CD4-positive, alpha-beta T cell (primary cell): ENCODE measurements at places on chromosomes 11 and 22. TPM values are rescaled to one million over a fixed set of nuclear protein-coding genes. Genes with fewer than 3 reads are reported as not detected.

DNA sequence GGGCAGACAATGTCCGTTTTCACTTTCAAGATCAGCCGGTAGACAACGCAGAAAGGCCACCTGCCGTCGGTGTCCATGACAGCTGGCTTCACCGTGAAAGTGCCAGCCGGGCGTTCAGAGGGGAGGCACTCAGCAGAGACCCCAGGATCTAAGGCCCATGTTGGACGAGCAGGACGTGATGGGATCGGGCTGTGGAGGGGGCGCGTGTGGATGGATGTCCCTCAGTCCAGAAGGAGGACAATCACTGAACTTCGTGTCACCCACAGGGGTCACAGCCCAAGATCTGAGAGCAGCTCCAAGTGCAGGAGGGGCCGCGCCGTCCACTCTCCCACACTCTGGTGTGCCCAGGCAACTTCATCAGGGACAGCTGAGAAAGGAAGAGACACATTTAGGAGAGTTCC is 164.4 kb downstream of the BRD1 start:
- peaks cover 16% of the 10 kb centered on the region for H3K4me1 ChIP-seq
- H3K27ac ChIP-seq, result no peak overlapping the region
- no peak overlapping the region for H3K4me3 ChIP-seq
- DNase-seq, result no peak
- no peaks in the 10 kb centered on the region for H3K36me3 ChIP-seq
- H3K27me3 ChIP-seq, result no peaks in the 10 kb centered on the region

DNA sequence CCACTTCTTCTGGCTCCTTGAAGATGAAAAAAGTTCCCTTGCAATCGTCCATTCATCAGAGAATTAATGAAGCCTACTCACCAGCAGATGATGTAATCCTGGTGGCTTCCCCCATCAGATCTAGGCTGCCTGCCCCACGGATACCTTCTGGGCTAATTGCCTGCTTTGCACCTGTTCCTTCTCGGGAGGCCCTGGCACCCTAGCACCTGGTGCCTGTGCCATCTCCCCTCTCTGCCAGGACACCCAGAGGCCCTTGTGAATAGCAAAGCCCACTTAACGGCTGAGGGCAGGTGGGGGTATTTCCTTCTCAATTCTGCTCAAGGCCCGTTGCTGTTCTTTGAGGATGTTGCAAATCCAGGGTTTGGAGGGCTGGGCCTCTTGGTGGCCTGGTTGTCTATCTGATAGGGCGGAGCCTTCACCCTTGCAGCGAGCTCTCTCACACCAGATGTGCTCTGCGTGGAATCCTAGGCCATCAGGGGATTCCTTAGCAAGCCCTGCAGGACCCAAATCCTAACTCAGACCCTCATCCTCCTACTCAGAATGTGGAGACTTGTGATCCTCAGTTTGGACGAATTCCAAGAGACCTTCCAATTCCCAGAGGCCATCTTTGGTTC is at the start of gene LMO2:
LMO2 (minus strand) TSS at position 363 of the 614 bp plus-strand sequence. CDS start 22,360 bp downstream, outside the sequence.
- no peak for DNase-seq
- H3K27me3 ChIP-seq, result peaks cover 46% of the 10 kb centered on the region
- H3K4me3 ChIP-seq, result no peak within 1 kb of the TSS
- H3K4me1 ChIP-seq, result peaks cover 31% of the 10 kb centered on the region
- no peaks in the 10 kb centered on the region for H3K36me3 ChIP-seq
- no peak within 1 kb of the TSS for H3K27ac ChIP-seq

IL18 gene
- not detected for total RNA-seq

- no peaks in the 10 kb centered on the region for H3K4me1 ChIP-seq
- DNase-seq, result no peak
- no peaks in the 10 kb centered on the region for H3K27me3 ChIP-seq
- H3K27ac ChIP-seq, result no peak overlapping the region
- no peak overlapping the region for H3K4me3 ChIP-seq
Measured at GRCh38 chr11:90795746-90796145, 572.9 kb upstream of the CHORDC1 start.

DNA sequence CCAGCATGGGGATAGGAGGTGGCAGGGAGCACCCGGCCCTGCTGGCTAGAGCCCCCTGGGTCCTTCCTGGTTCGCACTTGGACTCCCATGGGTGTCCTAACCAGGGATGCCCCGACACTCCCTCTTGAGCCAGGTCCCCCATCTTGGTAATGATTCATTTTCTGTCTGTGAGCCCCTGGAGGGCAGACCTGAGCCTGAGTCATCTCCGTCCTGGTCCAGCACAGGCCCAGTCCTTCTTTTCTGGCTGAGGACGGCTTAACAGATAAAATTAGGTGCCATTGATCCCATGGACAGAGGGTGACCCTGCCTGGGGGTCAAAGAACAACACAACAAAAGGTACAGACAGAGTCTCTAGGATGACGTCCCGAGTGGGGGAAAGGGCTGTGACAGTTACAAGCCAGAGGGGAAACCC is 3.5 kb downstream of the RHOD start:
- no peak overlapping the region for H3K27ac ChIP-seq
- no peak overlapping the region for H3K4me3 ChIP-seq
- DNase-seq, result no peak
- peaks cover 5% of the 10 kb centered on the region for H3K27me3 ChIP-seq
- H3K4me1 ChIP-seq, result peaks cover 21% of the 10 kb centered on the region

GRCh38 chr11:84642500-84642899 is 984.6 kb downstream of the DLG2 start:
- no peak overlapping the region for H3K27ac ChIP-seq
- H3K27me3 ChIP-seq, result no peaks in the 10 kb centered on the region
- no peaks in the 10 kb centered on the region for H3K4me1 ChIP-seq
- DNase-seq, result no peak

SCN4B gene
- total RNA-seq, result not detected

GRCh38 chr11:109808569-109808968 is 284.6 kb upstream of the ZC3H12C start:
- no peak overlapping the region for H3K27ac ChIP-seq
- H3K4me1 ChIP-seq, result no peaks in the 10 kb centered on the region
- H3K4me3 ChIP-seq, result no peak overlapping the region
- no peak for DNase-seq
- no peaks in the 10 kb centered on the region for H3K27me3 ChIP-seq
- H3K36me3 ChIP-seq, result no peaks in the 10 kb centered on the region

ART1 gene
- total RNA-seq, result not detected

DNA sequence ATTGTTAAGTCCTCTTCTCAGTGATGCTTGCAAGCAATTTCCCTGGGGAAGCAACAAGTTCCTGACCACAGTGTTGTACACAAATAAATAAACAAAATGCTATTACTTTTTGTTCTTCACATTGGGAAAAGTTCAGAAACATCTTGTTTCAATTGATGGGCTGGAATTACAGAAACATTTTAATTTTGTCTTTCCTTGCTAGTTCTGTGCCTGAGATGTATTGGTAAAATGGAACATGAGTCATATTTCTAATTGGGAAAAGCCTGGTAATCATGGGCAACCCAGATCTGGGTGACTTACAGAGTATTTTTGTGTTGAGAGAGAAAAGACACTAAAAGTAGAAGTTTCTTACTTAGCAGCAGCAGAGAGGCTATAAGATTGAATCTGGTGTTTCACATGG is 576 bp upstream of the BLID start:
- H3K4me3 ChIP-seq, result no peak overlapping the region
- no peak for DNase-seq
- H3K4me1 ChIP-seq, result no peaks in the 10 kb centered on the region
- no peaks in the 10 kb centered on the region for H3K27me3 ChIP-seq
- H3K27ac ChIP-seq, result no peak overlapping the region

- H3K4me1 ChIP-seq, result peaks cover 93% of the 10 kb centered on the region
- H3K27me3 ChIP-seq, result no peaks in the 10 kb centered on the region
- DNase-seq, result peak; percentile 68
- peak within 1 kb of the TSS; percentile 94 for H3K4me3 ChIP-seq
Measured at GRCh38 chr11:1852877-1853276, at the start of gene LSP1. Gene LSP1 (plus strand): TSS chr11:1853084. CDS start chr11:1853145, 61 bp downstream.

DNA sequence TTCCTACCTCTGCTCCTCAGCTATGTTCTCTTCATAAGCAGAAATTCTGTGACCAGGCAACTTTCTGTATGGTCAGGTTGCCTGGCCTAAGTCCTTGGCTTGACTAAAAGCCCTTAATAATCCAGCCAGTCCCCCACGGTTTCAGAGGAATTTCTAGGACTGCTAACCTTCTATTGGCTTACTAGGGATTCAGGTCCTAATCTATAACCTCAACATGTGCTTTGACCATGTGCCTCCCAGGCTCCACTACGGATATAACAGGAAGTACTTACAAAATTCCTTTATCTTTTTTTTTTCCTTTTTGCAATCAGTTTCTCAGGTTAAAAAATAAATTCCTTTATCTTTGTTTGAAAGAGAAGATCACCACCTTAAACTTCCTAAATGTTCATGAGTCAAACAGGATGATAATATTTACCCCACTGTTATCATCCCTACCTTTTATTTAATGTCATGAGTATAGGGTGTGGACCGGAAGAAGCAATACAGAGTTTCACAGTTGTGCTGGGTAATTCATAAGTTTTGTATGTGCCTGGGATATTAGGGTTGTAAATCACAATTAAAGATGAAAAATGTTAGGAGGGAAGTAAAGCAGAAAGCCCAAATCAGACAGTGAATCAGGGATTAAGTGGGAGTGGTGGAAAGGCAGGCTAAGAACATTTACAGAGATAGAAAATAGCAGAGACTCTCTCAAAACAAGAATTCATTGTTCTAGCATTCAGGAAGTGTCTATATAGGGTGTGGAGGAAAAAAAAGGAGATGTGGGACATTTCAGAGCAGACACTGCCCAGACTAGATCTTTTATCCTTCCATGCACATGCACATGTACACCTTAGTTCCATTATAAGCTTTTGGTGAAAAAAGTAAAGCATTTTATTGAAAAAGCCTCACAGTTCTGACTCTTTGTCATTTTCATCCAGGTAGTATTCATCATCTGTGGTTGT is 10.7 kb upstream of the POGLUT3 start:
- no peak overlapping the region for H3K27ac ChIP-seq
- H3K4me3 ChIP-seq, result no peak overlapping the region
- H3K4me1 ChIP-seq, result no peaks in the 10 kb centered on the region
- DNase-seq, result no peak
- no peaks in the 10 kb centered on the region for H3K27me3 ChIP-seq

DNA sequence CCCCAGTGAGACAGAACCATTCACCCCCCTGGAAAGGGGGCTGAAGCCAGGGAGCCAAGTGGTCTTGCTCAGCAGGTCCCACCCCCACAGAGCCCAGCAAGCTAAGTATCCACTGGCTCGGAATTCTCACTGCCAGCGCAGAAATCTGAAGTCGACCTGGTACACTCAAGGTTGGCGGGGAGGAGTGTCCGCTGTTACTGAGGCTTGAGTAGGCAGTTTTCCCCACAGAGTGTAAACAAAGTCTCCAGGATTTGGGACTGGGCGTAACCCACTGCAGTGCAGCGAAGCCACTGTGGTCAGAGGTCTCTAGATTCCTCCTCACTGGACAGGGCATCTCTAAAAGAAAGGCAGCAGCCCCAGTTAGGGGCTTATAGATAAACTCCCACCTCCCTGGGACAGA is 10.0 kb downstream of the PATE1 start:
- H3K4me1 ChIP-seq, result no peaks in the 10 kb centered on the region
- H3K27me3 ChIP-seq, result peaks cover 10% of the 10 kb centered on the region
- DNase-seq, result no peak
- no peak overlapping the region for H3K27ac ChIP-seq

DNA sequence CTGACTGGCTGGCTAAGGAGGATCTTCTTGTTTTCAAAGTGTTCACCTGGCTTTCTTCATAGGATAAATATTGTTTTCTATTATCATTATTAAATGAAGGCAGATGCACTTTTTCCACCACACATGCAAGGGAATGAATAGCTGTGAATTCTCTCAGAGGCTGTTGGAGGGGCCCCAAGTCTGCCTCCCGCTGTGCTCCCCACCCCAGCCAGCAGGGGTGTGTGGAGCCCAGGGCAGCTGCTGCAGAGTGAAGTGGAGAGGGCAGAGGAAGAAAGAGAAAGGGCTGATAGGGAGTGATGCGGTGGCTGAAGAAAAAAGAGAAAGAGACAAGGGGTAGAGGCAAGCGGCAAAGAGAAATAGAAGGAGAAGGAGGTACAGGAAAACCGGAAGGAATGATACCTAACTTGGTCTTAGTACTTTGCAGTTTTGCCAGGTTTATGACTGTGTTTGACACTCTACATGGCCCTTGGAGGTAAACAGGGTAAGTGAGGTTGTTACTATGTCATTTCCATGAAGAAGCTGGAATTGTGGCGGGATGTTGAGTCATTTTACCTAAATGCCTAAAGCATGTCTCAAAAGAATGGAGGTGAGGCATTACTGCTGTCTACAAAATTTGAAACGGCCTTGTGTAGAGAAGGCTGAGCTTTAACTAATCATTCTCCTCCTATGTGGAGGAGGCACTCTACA is 145.7 kb upstream of the B3GAT1 start:
- H3K36me3 ChIP-seq, result no peaks in the 10 kb centered on the region
- DNase-seq, result no peak
- H3K27me3 ChIP-seq, result no peaks in the 10 kb centered on the region
- no peak overlapping the region for H3K4me3 ChIP-seq
- no peaks in the 10 kb centered on the region for H3K4me1 ChIP-seq

DNA sequence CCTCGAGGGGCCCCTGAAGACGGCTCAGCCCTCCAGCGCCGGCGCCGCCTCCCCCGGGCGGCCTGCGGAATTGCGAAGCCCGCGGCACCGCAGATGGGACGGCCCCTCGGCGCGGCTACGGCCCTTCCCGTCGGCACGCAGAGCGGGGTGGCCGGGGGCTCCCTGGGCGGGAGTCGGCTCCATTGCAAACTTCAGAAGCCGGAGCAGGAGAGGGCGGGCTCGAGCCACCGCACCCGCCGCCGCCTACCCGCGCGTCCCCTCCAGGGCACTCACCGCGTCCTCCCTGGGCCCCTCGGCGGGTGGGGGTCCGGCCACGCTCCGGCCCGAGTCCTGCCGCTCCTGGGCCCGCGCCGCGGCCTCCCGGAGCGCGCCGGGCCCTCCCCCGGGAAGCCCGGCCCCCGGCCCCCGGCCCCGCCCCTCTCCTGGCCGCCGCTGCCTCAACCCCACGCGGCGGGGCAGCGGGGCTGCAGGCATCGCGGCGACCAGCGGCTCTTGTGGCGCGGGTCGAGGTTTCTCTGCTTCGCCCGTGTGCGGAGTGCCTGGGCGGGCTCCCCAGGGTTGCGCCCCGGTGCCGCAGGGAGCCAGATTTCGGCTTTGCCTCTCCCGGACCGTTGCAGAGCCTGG is at the start of gene PACSIN3:
PACSIN3 (minus strand) TSS at position 359 of the 624 bp plus-strand sequence. CDS start 3,707 bp downstream, outside the sequence.
- peak within 1 kb of the TSS; percentile 47 for H3K4me3 ChIP-seq
- no peaks in the 10 kb centered on the region for H3K36me3 ChIP-seq
- H3K4me1 ChIP-seq, result peaks cover 24% of the 10 kb centered on the region
- no peak for DNase-seq
- H3K27ac ChIP-seq, result no peak within 1 kb of the TSS

GRCh38 chr11:122165607-122166371 is 49.8 kb upstream of the BLID start:
- H3K27ac ChIP-seq, result no peak overlapping the region
- no peak overlapping the region for H3K4me3 ChIP-seq
- no peak for DNase-seq
- no peaks in the 10 kb centered on the region for H3K4me1 ChIP-seq
- no peaks in the 10 kb centered on the region for H3K36me3 ChIP-seq

GRCh38 chr11:131511794-131512193 is 141.4 kb downstream of the NTM start:
- no peak overlapping the region for H3K27ac ChIP-seq
- no peak for DNase-seq
- no peaks in the 10 kb centered on the region for H3K36me3 ChIP-seq
- no peaks in the 10 kb centered on the region for H3K4me1 ChIP-seq
- no peaks in the 10 kb centered on the region for H3K27me3 ChIP-seq
